Right atrium auricular region (tissue), 2 donors: ENCODE measurements at places on chromosomes 3 and 15. TPM values are rescaled to one million over a fixed set of nuclear protein-coding genes. Genes with fewer than 3 reads are reported as not detected.

Gene GOLGA8R
- total RNA-seq, result 2.3 TPM

Gene LRRC49
- total RNA-seq, result 23.4 TPM

Gene CKMT1A
- 1.9 TPM for total RNA-seq

GRCh38 chr15:44722011-44722410 lies 10.7 kb downstream of the B2M start:
- DNase-seq, result no peak

DNA sequence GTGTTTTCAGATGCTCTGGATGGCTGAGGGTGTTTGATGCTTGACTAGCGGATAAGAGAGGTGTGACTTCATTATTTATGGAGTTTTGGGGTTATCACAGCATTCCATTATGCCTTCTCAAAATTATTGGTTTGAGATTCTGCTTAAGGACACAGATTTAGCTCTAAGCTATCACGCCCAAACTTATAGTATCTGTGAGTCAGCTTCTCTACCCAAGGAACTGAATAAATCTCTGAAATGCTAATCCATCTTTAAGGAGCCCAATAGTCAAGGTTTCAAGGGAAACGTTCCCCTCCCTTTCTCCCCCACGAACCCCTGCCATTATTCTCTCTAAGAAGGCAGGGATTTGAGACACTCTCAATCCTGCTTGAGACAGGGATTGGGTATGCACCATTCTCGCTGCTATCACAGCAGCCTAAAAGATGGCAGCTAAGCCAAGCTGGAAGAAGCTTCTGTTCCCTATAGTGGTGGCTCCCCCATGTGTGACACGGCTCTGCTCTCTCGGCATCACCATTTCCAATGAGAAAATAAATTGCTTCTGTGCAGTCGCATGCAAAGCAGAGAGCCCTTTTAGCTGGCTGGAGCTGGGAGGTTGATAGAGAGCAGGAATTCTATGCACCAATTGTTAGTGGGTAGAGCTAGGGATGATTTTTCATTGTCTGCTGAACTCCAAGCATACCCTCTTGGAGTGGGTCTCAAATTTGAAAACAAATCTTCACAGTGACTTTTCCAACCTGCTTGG lies 151.1 kb downstream of the IL20RB start:
- DNase-seq, result no peak

- no peak for DNase-seq
These were observed 256.4 kb downstream of the MEX3B start for GRCh38 chr15:81789403-81789802.

DNA sequence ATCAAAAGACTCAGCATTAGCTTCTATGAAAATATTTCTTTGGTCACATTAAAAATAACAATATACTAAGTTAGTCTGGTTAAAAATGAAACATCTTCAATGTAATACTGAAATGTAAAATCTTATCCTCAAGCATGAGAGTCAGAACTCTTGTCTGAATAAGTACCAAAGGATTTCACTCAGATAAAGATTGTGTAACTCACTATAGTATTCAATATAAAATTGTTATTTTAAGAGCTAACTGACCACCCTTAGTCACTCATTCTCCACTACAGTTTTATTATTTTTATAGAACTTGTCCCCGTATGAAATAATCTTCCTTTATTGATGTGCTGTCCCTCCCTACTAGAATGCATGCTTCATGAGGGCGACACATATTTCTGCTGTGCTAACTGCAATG lies 426.3 kb downstream of the MECOM start:
- DNase-seq, result no peak

GRCh38 chr3:71453822-71454511 lies 129.6 kb downstream of the FOXP1 start:
- no peak for DNase-seq

GRCh38 chr3:53708001-53708621 lies 138.1 kb downstream of the CHDH start:
- peak; percentile 52 for DNase-seq

GRCh38 chr3:83048556-83048955 lies 1287.1 kb upstream of the GBE1 start:
- no peak for DNase-seq

GRCh38 chr3:43217633-43218032 lies 68.7 kb upstream of the SNRK start:
- DNase-seq, result no peak

- DNase-seq, result no peak
These were observed 295.7 kb upstream of the SOX14 start for GRCh38 chr3:137468446-137468845.

- DNase-seq, result no peak
These were observed 27.5 kb downstream of the ACAD9 start for GRCh38 chr3:128906804-128907525.

DNA sequence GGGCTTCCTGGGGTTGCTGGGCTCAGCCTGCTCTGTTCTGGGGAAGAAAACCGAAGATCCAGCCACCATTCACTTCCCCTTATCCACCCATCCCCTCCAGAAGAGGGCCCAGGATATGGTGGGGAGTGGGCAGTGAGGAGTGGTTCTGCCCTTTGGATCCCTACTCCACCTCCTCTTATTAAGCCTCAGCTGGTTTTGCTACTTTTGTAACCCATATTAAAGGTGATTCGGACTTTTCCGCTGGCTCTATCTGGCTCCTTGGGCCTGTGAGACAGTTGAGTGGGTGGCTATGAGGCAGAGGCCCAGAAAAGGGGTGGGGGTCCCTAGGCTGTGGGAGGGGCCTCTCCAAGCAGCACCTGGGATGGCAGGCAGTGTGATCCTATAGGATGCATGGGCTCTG lies 33.8 kb downstream of the NBEAL2 start:
- DNase-seq, result no peak

DNA sequence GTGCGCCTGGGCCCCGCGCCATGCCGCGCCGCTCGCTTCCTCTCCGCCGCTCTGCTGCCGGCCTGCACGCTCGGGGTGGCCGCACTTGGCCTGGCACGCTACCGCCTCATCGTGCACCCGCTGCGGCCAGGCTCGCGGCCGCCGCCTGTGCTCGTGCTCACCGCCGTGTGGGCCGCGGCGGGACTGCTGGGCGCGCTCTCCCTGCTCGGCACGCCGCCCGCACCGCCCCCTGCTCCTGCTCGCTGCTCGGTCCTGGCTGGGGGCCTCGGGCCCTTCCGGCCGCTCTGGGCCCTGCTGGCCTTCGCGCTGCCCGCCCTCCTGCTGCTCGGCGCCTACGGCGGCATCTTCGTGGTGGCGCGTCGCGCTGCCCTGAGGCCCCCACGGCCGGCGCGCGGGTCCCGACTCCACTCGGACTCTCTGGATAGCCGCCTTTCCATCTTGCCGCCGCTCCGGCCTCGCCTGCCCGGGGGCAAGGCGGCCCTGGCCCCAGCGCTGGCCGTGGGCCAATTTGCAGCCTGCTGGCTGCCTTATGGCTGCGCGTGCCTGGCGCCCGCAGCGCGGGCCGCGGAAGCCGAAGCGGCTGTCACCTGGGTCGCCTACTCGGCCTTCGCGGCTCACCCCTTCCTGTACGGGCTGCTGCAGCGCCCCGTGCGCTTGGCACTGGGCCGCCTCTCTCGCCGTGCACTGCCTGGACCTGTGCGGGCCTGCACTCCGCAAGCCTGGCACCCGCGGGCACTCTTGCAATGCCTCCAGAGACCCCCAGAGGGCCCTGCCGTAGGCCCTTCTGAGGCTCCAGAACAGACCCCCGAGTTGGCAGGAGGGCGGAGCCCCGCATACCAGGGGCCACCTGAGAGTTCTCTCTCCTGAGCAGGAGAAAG lies 951 bp downstream of the GPR62 start:
- no peak for DNase-seq
